ENCODE measurements at places on chromosomes 7 and 10.
A peak's percentile ranks its signal among the peaks of the same experiment; 100 is the strongest.

DNA sequence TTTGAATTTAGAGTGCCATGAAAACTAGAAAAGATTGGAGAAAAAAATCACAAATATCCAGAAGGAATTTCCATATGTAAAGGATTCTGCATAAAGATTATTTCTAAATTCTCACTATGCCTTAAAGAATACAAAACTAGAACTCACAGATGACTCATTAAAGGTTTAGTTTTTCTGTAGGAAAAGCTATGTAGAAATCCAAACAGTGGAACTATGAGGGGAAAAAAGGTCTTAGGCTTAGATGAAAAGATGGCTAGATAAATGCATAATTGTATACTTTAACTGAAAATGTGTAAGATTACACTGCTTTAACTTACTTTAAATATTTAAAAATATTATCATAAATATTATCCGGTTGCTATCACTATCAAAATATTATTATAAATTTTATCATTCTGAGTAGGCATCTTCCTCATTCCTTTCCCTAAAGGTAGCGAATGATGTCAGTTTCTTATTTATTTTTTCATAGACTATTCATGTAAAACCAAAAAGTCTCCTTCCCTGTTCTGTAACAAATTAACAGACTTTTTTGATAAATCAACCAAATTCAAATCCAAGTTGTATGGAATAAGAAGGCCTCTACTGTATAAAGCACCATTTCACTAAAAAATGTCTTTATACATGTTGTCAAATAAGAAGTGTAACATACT, 69.1 kb upstream of the COMTD1 start:
- DNase-seq, result no peak

DNA sequence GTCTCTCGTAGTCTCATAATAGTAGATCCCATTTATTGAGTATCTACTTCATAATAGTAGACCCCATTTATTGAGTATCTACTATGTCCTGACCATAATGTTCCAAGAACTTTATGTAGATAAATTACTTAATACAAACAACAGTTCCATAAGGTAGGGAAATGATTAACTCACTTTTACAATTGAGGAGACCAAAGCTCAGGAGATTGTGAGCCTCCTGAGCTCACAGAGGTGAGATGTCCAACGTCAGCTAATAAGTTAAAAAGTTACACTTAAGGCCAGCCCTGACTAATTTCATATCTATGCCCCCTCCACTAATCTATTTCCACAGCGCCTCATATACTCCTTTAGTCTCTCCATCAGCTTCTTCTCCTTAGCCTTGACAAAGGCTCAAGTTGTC, 17.5 kb upstream of the GGCT start:
- no peak for DNase-seq

DNA sequence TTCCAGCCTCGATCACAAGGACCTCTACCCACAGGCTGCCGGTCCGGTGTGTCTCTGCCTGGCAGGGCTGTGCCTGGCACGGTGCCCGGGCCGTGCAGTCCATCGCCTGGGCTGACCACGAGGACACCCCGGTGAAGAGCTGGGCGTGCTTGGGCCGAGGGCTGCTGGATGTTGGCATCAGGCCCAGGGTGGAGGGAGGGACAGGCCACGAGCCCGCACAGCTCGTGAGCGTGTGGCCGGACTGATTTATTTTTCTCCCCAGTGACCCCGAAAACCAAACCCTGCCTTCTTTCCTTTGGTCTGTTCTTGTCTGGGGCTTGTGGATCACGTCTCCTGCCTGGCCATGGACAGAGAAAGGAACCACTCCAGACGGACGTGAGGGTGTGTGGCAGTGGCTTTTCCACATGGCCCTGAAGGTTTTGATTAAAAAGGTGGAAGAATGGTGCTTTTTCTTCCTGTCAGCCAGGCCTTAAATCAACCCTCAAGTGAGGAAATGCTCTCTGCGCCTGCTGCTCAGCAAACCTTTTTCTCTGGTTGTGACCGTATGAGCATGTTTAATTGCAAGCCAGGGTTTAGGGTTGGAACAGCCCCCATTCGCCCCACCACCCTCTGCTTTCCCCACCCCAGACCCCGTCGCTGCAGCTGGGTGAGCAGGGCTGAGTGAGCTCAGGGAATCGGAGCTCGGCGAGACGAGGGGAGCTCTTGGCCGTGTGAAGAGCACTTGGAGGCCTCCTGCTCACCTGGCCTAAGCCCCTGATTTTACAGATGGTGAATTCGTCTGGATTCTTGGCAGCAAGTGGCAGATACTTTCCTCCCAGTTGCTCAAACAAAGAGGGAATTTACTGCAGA, 130.1 kb downstream of the RGS10 start:
- DNase-seq, result peak; percentile 87

DNA sequence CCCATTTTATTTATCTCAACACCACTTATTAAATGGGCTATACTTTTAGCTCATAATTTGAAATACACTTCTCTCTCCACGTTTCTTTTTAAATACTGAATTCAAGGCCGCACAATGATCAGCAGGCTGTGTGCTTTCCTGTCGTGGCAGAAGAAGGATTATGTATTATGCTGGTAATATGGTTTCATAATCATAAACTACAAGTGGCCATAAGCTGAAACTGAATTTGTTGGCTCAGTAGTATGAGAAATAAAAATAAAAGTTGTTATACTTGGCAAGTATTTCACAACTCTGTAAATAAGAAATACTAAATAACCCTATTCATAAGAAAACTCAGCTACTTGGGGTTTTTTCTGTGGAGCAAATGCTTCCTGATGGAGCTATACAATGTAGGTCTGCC, 313.6 kb downstream of the DOCK4 start:
- DNase-seq, result no peak

DNA sequence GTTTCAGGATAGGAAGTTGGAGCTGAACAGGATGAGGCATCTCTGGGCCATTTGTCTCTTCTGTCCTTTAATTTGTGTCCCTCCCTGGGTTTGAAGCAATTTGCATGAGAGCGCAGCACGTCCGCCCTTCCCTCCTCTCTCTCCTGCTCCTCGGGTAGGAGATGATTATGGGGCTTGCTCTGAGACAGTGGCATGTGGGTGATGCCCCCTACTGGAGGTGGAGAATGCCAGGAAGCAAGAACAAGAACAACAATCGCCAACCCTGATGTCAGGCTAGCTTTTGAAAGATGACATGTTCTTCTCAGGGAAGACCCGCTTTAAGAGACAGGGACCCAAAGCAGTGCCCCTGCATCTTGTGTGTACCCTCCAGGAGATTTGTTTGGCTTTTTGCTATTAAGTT, 63.9 kb upstream of the LOXL4 start:
- DNase-seq, result no peak

GRCh38 chr7:99019523-99020412, 124.1 kb downstream of the SMURF1 start:
- peak; percentile 46 for DNase-seq

DNA sequence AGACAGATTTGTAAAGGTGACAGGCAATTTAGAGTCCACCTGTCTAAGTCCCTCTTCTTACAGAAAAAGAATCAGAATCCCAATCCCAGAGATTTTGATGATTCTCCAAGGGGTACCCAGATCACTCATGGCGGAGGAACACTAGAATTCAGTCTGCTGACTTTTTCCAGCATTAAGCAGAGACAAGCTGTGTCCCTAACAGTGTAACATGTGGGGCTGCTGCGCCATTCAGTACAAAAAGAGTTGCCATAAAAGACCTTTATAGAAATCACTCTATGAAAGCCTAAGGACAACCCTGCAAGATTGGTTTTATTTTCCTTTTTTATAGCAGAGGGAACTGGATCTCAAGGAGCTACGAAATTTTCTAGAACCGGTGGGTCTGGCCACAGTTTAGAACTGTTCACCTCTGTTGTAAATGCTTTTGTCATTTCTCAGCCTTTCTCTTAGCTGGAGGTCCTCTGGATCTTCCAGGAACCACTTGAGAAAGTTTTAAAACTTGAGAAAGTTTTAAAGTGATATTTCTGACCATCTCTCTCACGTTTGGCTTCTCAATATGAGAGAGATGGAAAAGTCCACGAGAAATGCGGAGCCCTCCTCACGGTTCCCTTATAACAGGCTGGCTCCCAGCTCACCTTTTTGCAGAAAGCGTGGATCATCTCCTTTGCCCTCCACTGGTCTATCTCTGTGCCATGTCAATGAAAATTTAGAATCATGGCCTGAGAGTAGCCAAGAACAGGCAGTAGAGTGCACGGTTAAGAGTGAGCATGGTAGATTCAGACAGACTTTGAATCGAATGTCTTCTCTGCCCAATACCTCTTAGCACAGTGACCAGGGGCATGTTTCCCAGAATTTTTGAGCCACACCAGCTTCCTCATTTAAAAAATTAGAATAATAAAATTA, 826 bp downstream of the GIMAP7 start:
- no peak for DNase-seq

DNA sequence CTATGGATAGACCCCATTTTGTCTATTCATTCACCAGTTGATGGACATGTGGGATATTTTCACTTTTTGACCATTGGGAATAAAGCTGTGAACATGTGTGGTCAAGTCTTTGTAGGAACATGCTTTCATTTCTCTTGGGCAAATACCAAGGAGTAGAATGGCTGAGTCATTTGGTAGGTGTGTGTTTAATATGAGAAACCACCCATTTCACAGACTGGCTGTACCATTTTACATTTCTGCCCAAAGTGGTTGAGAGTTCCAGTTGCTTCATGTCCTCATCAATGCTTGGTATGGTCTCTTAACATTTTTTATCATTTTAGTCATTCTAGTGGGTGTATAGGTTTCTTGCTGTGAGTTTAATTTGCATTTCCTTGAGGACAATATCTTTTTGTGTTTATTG, 124.9 kb upstream of the RHEB start:
- no peak for DNase-seq

DNA sequence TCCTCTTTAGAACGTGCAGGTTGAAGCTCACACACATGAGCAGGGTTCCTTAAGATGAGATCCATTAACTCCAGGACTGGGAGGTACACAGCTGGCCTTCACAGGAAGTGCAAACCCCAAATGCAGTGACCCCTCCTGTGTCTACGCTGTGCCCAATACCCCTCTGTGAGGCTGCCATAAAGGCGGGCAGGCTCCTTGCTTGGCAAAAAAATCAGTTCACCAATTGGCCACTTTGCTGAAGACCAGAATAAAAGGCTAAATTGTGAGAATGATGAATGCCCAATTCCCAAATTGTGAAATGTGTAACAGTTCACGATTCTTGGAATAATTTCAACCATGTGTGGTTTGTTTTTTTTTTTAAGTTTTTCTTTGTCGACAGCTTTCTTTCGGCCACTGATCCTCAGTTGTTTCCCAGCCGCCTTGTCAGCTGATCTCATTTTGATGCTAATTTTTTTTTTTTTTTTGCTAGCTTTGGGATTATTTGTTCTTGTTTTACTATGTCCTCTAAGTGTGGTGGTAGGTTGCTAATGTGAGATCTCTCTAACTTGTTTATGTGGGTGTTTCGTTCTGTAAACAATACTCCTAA, 101.9 kb upstream of the PRSS58 start:
- no peak for DNase-seq

GRCh38 chr7:7104314-7104698, 78.0 kb upstream of the C1GALT1 start:
- no peak for DNase-seq

DNA sequence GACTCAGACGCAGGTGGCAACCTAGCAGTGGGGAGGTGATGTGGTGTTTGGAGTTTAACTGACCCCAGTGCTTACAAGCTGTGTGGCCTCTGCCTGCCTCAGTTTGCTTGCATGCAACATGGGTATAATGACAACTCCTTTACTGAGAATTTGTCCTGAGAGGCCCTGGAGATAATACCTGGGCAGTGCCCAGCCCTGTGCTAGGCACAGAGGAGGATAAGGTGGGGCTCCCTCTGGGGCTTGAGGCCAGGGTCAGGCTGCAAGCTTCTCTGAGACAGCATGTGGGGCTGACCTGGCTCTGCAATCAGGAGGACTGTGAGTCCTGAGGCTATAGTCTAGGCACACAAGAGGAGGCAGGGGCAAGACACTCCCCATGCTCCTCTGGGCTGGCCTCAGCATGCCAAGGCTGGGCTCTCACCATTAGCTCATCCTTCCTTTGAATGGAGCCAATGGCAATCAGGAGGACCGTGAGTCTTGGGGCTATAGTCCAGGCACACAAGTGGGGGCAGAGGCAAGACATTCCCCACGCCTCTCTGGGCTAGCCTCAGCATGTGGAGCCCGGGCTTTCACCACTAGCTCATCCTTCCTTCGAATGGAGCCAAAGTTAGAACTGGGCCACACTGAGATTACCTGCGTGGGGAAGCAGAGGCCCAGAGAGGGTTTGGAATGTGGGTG, 147.9 kb downstream of the RPS24 start:
- DNase-seq, result no peak

GRCh38 chr10:120480848-120481247, 23.8 kb downstream of the PLPP4 start:
- DNase-seq, result no peak

DNA sequence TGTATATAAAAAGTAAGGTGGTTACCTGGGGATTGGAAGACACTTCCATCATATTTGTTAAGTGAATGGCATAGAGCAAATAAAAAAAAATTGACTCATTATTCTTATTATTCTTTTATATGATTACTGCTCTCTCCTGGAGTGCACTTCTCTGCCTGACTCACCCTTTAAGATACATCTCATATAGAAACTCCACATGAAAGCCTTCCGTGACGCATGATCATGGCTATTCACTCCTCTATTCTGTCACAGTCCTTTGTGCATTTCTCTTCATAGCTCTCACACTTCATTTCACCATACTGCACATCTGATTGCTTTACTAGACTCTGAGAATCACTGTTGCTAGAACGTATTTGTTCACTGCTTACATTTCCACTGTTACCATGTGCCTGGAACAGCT, 597.3 kb downstream of the CNTNAP2 start:
- DNase-seq, result no peak

- DNase-seq, result no peak
Measured at GRCh38 chr10:43115881-43116595, 22.2 kb upstream of the CSGALNACT2 start.

GRCh38 chr7:132456418-132456817, 119.9 kb downstream of the PLXNA4 start:
- DNase-seq, result no peak

DNA sequence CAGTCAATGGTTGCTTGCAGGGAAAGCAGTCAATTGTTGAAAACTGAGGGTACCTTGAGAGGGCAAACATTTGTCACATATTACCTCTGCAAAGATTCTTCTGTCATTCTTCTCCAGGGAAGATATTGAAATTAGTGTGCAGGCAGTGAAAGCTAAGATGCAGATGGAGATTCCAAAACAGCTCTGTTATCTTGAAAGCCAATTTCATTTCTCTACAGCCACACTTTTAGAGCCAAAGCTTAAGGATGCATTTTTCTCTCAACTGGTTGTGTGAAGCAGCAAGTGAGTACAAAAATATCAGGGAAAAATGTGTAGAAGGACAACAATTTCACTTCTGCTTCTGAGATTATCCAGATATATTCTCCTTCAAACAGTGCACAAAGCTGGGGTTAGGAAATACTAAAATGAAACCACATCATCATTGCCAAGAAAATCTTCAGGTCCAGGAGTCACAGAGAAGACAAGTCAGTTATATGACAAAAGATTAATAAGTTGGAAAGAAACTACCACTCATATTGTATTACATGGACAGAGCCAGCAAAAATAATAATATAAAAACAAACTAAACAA, 16.3 kb downstream of the SGMS1 start:
- no peak for DNase-seq

DNA sequence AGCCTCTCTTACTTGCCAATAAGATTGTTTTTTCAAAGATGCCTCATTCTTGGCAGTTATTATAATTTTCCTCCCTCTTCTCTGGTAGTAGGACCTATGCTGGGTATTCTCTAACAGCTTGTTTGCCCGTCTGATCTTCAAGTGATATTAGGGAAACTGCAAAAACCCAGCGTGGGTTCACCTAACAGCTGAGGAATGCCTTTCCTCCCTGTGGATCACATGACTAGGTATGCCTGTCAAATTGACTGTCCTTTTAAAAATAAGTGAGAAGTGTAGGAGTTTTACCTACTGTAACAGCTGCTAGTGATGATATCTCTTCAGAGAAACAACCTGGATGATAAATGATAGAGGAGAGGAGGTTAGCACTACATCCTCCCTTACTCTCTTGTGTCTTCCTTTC, 22.0 kb downstream of the HECTD2 start:
- no peak for DNase-seq
